ENCODE measurements at places on chromosomes 5 and 9.

- DNase-seq = no peak
These were observed 50.4 kb downstream of the TRIO start for GRCh38 chr5:14193496-14193895.

- no peak for DNase-seq
These were observed 272.4 kb downstream of the ADAMTS6 start for GRCh38 chr5:65209341-65209740.

- no peak for DNase-seq
These were observed 97.2 kb upstream of the SARDH start for GRCh38 chr9:133835262-133835901.

DNA sequence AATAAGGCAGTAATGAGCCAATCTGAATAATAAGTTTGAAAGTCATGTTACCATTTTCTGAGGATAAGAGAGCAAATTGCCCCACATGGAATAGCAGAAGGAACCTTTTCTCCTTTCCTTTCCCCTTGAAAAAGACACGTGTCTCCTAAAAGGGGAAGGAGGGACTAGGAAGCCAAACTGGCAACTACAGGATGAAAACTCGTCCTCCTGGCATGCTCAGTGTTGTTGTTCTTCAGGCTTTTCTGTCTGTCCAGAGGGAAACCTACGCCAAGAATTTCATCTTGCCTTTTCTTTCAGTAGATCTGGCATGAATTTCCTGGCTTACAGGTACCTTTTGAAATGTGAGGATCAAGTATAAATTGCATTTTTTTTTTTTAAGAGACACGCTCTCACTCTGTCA lies 355.9 kb upstream of the TLE4 start:
- no peak for DNase-seq

- no peak for DNase-seq
These were observed 31.0 kb downstream of the ABLIM3 start for GRCh38 chr5:149172261-149172660.

DNA sequence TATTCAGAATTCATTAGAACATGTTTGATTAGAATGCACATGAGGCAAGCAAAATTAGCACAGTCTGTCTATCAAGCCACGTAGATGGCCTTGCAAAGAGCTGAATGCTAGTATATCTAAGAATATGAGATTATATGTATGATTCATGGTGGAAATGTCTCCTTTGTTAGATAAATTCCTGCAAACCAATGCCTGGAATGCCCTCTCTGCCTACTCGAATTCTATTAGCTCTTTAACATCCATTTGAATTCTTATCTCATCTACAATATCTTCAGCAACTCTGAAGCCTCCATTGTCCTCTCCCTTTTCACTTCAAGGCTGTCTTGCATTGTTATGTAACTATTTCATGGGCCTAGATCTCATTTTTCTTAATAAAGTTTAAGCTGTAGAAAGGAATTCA lies 205.5 kb downstream of the TMC1 start:
- no peak for DNase-seq

Data from NAMALWA (cell line).